ENCODE measurements at places on chromosomes 1 and 21.
A peak's percentile ranks its signal among the peaks of the same experiment; 100 is the strongest.

- DNase-seq = no peak
Observed at GRCh38 chr1:207998691-207999090, 87.8 kb upstream of the CD34 start.

- no peak for DNase-seq
Observed at GRCh38 chr1:91501971-91502671, 1.5 kb downstream of the CDC7 start.

DNA sequence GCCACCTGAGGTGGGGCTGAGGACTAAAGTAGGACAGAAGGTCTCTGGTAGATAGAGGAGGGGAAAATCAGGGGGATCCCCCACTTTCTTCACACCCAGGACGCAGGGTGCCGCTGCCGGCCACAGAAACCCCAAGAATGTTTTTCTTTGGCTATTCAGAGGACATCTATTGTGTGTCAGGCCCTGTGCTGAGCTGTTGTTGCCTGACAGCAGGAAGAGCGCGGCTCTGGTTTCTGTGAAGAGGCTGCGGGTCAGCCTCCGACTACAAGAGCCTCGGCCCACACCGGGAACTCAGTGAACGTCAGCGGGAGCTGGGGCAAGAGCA is 407 bp upstream of the PIGV start:
- DNase-seq = peak; percentile 92

GRCh38 chr1:212752934-212753497 is 38.6 kb downstream of the NSL1 start:
- DNase-seq = no peak
